ENCODE measurements at places on chromosomes 7 and 10.

GRCh38 chr7:953547-954327 lies 743 bp downstream of the ADAP1 start:
- DNase-seq: no peak

DNA sequence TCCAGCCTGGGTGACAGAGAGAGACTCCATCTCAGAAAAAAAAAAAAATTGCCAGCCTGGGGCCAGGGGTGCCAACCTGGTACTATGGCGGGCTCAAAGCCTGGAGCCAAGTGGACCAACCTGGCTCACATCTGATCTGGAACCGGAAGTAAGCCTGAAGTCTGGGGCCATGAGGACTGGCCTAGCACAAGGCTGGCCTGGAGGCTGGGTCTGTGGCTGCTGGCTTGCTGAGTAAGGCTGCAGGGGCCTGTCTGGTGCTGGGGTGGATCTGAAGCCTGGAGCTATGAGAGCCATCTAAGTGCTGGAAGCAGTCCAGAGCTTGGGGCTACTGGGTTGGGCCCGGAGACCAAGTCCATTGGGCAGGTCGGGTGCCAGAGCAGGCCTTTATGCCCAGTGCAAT lies 84.9 kb downstream of the CCDC3 start:
- no peak for DNase-seq

GRCh38 chr10:79416578-79417255 lies 28.7 kb downstream of the ZCCHC24 start:
- no peak for DNase-seq

GRCh38 chr7:19491371-19491770 lies 217.5 kb downstream of the POLR1F start:
- no peak for DNase-seq

DNA sequence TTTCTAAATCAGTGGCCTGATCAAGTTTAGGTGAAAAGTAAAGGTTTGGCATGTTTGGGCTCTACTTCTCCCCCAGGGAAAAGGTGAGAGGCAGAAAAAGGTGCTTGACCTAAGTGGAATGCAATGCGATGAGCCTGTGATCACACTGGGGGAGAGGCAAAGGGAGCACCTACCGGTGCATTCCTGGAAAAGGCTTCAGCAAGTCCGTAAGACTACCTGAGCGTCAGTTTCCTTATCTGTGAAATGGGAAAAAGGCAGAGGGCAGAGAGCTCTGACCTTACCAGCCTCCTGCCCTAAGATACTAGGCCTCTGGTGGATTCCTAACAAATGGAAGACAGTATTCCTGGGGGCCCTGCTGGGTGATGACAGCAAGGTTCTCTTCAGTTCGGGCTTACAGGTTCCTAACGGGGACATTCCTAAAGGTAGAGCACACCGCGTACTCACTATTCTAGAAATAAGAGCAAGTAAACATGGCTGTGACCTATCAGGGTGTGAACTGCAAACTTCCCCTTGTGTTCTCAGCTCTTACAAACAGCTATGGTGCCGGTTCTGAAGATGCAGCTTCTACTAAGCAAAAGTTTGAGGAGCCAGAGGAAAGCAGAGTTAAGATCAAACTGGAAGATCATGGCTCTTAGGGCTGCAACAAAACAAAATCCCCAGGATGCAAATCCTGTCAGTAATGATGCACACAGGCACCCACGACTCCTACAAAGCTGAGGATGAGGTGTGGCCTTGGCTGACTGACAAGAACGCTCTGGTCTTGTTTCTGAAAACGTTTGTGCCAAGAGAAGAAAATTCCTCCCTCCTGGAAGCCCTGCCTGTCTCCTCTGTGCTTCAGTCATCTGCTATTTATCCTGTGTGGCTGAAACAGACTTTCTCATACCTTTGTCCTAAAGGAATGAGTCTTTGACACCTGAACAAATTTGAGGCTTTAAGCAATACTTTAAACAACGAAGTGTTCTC lies 13.3 kb upstream of the ACSL5 start:
- DNase-seq: no peak

DNA sequence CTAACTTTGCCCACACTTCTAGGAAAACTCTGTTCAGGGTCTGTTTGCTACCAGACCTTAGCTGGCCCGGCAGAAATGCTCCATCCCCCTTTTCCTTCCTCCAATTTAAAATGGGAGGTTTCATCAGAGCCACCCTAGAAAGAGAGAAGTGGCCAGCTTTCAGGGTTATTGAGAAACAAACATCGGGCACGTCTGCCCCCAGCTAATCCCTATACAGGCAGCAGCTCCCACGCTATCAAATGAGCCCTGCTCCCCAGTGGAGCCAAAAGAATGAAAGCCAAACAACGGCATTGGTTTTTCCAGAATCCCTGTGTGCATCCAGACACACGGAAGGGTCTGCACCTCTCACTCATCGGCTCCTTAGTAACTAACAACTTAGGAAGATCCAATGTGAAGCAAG lies 132.5 kb downstream of the GRID1 start:
- DNase-seq: no peak

GRCh38 chr10:69828144-69828870 lies 26.6 kb downstream of the COL13A1 start:
- DNase-seq: no peak

DNA sequence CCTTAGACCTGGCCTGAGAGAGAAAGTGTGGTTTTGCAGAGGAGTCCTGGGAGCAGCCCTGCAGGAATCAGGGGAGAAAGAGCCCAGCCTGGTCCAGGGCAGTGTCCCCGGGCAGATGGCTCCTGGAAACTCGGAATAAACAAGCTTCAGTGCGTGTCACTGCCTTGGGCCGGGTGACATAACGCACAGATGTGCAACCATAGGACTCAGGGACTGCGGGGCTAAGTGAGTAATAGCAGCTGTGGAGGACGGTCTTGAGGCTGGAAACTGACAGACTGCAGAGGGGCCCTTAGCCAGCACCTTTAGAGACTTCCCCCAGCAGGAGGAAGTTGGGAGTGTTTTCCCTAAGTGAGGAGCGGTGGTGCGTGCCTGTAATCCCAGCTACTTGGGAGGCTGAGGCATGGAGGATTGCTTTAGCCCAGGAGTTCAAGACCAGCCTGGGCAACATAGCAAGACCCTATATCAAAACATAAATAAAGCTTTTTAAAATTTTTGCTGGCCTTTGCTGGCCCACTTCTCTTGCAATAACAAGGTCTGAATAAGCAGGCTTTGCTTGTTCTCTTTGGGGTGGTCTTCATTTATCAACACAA lies 5.3 kb upstream of the CLIP2 start:
- DNase-seq: peak; percentile 72

DNA sequence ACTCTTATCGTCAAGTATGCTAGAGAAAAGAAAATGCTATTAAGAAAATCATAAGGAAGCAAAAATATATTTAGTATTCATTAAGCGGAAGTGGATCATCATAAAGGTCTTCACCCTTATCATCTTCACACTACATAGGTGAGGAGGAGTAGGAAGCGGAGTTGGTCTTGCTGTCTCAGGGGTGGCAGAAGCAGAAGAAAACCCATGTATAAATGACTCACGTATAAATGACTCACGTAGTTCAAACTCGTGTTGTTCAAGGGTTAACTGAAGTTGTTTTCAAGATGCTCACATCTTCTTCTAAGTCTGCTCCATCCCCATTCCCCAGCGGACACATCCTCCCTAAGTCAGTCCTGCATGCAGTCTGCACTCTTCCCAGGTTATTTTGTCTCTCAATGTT lies 72.4 kb downstream of the SFMBT2 start:
- DNase-seq: no peak

DNA sequence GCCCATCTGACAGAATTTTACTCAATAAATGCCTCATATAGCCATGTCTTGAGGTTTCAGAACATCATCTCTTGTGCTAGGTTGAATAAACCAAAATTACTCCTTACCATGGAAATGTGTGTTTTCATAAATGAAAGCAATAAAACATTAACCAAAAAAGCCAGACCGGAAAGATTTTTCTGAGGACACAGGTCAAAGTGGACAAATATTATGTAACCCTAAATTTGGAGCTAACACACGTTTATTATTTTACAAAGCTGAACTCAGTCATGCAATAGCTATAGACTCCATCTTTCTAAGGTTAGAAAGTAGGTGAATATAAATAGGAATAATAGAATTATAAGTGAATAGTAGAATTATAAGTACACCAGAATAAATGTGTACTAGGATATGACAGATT lies 269.1 kb downstream of the TSPAN12 start:
- no peak for DNase-seq

DNA sequence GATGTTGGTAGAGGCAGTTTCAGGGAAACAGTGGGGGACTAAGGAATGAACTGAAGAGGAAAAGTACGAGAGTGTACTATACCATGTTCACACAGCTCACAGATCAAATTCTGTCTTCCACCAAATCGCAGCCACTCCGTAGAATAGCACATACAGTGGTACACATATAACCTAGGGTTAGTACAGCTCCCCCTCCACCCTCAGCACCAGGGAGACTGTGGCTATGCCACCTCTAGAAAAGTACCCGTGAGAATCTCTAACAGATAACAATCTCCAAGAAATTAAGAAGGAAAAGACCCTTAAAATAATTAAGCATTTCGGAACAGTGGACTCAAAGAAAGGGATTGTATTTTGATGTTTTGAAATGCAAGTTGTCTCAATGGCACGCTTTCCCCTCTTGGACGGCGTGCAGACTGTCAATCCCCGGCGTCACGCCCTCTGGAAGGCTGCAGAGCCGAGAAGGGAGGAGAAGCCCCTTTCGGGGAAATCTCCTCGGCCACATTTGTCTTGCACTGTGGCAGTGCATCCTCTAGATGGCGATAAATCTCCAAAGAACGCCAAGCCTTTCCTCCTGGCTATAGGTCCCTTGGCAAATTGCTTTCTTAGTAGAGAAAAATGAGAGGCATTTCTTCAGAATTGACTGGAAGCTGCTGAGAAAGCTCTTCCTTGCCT lies 345.0 kb downstream of the REEP3 start:
- DNase-seq: peak; percentile 78

DNA sequence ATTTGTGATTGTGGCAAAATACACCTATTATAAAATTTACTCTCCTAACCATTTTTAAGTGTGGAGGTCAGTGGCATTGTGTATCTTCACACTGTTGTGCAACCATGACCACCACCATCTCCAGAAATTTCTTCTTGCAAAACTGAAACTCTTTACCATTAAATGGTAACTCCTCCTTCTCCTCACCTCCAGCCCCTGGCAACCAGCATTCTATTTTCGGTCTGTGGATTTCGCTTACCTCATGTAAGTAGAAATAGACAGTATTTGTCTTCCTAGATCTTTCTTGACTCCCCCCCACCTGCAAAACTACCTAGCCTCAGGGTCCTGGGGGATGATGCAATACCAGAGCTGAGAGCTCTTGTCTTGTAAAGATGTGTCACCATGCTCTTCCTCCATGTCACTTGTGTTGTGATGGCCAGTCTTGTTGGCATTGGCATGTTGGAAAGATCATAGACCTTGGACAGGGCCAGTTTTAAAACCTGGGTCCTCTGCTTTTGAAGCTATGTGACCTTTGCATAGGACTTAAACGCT lies 71.1 kb upstream of the EMX2 start:
- DNase-seq: no peak

DNA sequence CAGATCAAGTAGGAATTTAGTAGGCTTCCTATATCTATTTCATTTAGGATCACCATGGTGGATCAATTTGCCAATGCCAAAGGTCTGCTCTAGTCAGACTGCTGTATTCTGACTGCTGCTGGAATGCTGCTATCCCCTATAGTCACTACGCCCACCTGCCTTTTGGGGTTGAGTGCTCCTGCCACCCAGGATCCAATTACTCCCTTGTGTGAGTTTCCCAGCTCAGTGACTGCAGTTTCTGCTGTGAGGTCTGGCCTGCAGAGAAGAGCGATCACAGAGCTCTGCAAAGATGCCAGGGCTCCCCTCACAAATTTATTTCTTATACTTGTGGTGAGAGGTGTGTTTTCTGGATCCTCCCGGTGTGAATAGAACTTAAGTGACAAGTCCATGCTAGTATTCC lies 88.1 kb upstream of the FOXI2 start:
- no peak for DNase-seq

DNA sequence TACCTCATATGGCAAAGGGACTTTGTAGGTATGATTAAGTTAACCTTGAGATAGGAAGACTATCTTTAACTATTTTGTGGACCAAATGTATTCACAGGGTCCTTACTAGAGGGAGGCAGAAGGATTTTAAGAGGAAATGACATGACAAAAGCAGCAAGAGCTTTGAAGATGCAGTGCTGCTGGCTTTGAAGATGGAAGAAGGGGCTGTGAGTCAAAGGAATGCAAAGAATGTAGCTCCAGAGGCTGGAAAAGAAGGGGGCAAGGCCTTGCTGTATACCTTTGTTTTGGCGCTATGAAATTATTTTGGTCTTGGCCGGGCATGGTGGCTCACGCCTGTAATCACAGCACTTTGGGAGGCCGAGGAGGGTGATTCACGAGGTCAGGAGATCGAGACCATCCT lies 3.2 kb upstream of the NRBF2 start:
- no peak for DNase-seq

GRCh38 chr10:50512214-50512595 lies 111.6 kb downstream of the SGMS1 start:
- no peak for DNase-seq

DNA sequence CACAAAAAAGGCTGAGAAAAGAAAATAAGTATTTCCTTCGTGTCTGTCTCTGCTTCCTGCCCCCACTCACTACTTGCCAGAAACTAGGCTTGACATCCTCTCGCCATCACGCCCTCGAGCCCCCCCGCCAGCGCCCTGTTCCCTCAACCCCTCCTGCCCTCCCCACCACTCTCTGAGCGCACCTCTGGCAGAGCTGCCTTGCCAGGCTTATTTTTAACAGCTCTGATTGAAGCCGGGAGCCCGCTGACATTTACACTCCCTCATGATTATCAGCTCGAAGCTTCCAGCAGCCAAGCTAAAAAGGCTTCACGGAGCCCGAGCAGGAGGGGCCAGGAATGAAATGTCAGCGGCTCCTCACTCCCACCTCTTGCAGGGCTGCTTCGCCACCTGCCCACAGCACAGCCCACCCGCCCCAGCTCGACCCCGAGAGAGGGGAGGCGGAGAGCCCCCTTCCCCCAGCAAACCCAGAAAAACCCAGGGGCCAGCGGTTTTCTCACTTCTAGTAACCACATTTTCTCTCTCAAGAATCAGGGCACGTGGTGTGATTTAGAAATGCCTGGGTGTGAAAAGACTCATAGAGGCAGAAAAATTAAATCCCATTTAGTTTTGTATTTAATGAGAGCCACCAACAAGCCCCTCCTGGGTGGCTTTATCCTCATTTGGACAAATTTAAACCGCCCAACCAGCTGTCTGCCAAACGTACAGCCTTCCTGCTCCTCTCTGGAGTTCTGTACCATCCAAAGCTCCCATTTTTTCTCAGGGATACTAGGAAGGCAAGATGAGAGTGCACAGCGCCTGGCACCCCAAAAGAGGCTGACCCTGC lies 89.3 kb downstream of the SLIT1 start:
- DNase-seq: no peak

DNA sequence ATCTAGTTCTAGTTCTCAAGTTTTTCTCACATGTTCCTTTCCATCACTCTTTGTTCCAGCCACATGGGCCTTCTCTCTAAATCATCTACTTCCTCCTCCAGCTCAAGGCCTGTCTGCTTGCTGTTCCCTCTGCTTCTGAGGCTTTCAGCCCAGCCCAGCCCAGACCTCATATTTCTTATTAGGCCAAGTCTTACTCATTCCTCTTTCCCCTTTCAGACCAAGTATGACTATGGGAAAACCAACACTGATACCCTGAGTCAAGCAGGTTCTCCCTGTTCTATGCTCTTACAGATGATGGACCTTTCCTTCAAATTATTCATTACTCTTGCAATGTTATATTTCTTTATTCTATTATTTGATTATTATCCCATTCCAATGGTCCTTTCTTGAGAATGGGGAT lies 80.3 kb upstream of the SEM1 start:
- DNase-seq: no peak

Data from NAMALWA (cell line).